ENCODE measurements at places on chromosomes 2 and 18. TPM values are rescaled to one million over a fixed set of nuclear protein-coding genes. Genes with fewer than 3 reads are reported as not detected.
A peak's percentile ranks its signal among the peaks of the same experiment; 100 is the strongest.

The CASP8 gene
- 29.2 TPM for total RNA-seq

DNA sequence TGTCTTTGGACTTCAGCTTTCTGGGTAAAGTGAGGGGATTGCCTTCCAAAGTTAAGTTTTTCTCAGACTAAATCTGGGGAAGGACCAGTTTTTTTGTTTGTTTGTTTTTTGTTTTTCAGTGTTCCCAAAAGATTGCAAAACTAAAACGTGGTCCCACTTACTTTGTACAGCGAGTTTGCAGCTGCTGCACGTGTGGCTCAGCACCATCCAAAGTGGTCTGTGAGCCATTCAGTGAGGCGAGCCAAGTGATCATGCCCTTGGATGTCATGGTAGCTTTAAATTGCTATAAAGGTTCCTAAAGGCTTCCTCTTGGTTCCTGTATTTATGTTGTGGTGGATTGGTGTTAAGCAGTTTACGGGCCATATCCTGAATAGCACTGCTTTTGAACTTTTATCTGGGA is 23.0 kb downstream of the TET3 start:
- no peak overlapping the region for H3K27ac ChIP-seq
- H3K27me3 ChIP-seq: no peaks in the 10 kb centered on the region
- no peak overlapping the region for H3K4me3 ChIP-seq
- no peak for DNase-seq
- H3K36me3 ChIP-seq: no peaks in the 10 kb centered on the region

DNA sequence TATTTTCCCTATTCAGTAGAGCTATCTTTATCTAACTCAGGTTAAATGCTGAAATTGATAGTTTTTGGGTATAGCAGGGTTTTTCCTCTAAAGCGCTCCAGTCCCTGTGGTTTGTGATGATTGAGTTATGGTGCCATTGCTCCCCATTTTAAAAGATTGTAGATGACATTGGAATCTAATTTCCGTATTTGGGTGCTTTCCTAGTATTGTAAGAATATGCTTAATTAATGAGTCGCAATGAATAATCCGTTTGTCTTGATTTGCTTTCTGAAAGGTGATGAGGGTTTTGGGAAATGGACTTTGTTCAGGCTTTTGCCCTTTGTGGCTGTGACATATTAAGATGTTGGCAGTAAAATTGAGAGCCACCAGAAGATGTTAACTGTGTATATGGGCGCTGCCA is 3.9 kb downstream of the RPS7 start:
- H3K27ac ChIP-seq: no peak overlapping the region
- no peak overlapping the region for H3K4me3 ChIP-seq
- H3K27me3 ChIP-seq: no peaks in the 10 kb centered on the region
- no peak for DNase-seq
- H3K36me3 ChIP-seq: no peaks in the 10 kb centered on the region

- H3K4me1 ChIP-seq: peaks cover 28% of the 10 kb centered on the region
- H3K4me3 ChIP-seq: no peak overlapping the region
- no peaks in the 10 kb centered on the region for H3K36me3 ChIP-seq
- H3K27ac ChIP-seq: no peak overlapping the region
- no peaks in the 10 kb centered on the region for H3K27me3 ChIP-seq
These were observed 33.9 kb downstream of the ARHGAP25 start for GRCh38 chr2:68768461-68768860.

DNA sequence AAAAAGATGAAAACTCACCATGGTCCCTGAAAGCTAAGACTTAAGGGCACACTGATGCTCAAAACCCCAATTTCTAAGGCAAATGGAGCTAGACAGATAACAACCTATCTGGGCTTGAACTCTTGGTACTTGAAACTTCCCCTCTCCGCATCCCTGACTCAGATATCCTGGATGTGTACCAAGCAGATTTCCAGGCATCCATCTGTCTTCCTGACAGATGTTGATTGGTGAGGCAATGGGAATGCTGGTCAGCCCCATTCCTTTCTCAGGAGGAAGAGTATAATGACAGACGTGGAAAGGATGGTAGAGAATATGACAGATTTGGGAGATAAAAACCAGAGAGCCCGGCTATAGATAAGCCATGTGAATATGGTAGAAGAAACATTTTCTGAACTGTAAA is 69.2 kb downstream of the ADD2 start:
- no peak overlapping the region for H3K27ac ChIP-seq
- H3K4me3 ChIP-seq: no peak overlapping the region
- no peaks in the 10 kb centered on the region for H3K36me3 ChIP-seq
- no peaks in the 10 kb centered on the region for H3K27me3 ChIP-seq
- no peaks in the 10 kb centered on the region for H3K4me1 ChIP-seq

GRCh38 chr18:10122988-10123950 is 209.5 kb downstream of the VAPA start:
- H3K36me3 ChIP-seq: no peaks in the 10 kb centered on the region
- peak; percentile 67 for DNase-seq
- H3K27me3 ChIP-seq: no peaks in the 10 kb centered on the region
- no peak overlapping the region for H3K4me3 ChIP-seq
- peaks cover 37% of the 10 kb centered on the region for H3K4me1 ChIP-seq

- no peak overlapping the region for H3K27ac ChIP-seq
- H3K4me1 ChIP-seq: peaks cover 12% of the 10 kb centered on the region
- H3K27me3 ChIP-seq: no peaks in the 10 kb centered on the region
- H3K4me3 ChIP-seq: no peak overlapping the region
- H3K36me3 ChIP-seq: no peaks in the 10 kb centered on the region
These were observed 88.2 kb upstream of the MCFD2 start for GRCh38 chr2:47003641-47004427.
